ENCODE measurements at places on chromosomes 12 and 14.

DNA sequence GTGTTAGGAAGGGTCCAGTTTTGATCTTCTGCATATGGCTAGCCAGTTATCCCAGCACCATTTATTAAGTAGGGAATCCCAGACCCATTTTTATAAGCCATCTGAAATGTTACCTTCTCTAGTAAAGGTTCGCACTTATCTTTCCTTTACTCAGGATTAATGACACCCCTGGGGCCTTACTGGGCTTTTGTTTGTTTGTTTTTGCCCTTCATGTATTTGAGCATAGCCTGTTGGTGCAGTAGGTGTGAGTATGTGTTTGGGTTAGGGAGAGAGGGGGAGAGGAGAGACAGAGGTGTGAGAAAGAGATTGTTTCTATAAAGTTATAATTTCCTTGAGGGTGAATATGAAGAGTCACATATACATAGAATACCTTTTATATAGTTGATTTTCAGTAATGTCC lies 96.9 kb downstream of the AKAP6 start:
- DNase-seq = no peak

DNA sequence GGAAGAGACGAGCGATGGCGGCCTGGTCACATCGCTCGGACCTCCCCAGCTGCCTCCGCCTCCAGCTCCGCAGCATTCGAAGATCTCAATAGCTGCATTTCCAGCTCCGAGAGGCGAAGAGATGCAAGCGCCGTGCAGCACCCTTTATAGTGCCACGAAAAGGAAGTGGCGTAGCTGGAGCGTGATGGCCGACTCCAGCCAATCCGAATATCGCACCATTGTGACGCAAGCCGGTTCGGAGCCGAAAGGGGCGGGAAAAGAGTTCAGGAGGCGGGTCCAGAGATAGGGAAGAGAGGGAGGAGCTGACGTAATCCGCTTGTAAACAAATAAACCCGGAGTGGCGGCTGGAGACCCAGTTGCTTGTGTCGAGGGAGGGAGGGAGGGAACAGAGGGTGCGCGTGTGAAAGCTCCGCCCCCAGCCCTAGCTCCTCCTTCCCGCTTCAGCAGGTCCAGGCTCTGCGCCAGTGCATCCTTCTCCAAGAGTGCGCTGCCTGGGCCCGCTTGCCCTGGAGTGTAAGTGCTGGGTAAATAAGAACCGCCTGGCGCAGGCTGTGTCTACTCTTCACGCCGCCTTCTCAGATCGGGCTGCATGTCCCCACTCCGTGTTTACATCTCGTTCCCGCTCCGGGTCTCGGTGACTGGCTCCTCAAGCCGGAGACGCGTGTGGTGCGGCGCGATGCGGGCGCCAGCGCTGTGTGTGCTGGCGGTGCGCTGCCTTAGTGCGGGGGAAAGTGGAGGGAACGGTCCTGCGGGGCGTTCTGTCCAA lies at the start of gene BTG1:
TSS of gene BTG1 (minus strand) at position 116 of the 766 bp plus-strand sequence. CDS start 311 bp downstream, outside the sequence.
- DNase-seq = peak; percentile 100

GRCh38 chr14:20400589-20400964 lies 12.7 kb downstream of the TEP1 start:
- no peak for DNase-seq

GRCh38 chr12:104305349-104305748 lies 1.8 kb downstream of the EID3 start:
- DNase-seq = no peak

DNA sequence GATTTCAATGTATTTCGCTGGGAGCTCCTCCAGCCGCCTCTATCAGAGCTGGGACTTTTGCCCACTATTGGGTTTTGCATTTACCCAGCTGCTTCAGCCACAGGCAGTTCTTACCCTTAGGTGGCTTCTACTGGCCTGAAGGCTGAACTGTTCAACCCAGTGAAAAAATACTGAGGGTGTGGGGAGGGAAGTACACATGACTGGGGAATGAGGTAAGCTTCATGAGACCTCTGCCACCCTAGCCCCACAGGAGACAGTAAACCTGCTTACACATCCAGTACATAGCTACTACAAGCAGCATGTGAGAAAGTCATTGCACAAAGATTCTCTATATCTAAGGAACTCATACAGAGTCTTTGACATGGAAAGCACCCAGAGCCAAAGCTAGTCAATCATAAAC lies 411.1 kb downstream of the SYT1 start:
- no peak for DNase-seq

DNA sequence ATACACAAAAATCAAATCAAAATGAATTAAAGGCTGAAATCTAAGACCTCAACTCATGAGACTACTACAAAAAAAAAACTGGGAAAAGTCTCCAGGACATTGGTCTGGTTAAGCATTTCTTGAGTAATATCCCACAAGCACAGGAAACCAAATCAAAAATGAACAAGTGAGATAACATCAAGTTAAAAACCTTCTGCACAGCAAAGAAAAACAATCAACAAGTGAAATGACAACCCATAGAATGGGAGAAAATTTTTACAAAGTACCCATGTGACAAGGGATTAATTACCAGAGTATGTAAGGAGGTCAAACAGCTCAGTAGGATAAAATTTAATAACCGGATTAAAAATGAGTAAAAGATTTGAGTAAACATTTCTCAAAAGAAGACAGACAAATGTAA lies 338.7 kb downstream of the SLC16A7 start:
- DNase-seq = no peak

GRCh38 chr12:92224685-92225331 lies 79.2 kb upstream of the BTG1 start:
- no peak for DNase-seq

DNA sequence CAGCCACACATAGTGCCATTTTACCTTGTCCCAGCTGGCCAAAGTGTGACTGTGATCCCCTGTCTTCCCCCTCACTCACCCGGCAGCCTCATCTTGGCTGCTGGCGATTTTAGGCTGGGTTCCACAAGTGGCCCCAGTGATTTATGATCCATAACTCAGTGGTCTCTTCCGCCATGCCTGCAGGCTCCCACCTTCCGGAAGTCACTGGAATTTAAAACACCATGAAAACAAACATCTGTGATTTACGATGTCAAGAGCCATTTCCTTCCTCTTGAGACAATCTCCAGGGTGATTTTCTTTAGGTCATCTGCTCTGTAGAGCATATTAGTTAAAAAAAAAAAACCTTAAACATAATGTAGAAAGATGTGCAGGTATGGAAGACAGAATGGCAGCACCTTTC lies 282.3 kb downstream of the CACNA1C start:
- no peak for DNase-seq

- no peak for DNase-seq
These were observed 3.8 kb upstream of the INHBE start for GRCh38 chr12:57451233-57451778.

DNA sequence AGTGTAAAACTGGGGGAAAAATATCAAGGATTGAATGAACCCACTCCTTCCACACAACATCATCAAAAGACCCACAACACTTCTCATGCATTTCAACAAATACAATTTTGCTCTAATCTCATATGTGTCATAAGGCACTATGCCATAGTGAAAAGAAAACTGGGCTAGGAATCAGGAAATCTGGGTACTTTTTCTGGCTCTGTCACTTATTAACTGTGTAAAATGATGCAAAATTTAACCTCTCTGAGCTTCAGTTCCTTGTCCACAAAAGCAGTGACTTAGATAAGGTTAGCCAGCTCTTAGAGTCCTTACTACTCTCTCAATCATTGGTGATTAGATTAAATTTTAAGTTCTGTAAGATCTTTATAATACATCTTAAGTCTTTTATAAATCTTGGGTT lies 250.5 kb upstream of the SOX5 start:
- no peak for DNase-seq

- no peak for DNase-seq
These were observed 157.6 kb downstream of the FOXA1 start for GRCh38 chr14:37437490-37437889.

DNA sequence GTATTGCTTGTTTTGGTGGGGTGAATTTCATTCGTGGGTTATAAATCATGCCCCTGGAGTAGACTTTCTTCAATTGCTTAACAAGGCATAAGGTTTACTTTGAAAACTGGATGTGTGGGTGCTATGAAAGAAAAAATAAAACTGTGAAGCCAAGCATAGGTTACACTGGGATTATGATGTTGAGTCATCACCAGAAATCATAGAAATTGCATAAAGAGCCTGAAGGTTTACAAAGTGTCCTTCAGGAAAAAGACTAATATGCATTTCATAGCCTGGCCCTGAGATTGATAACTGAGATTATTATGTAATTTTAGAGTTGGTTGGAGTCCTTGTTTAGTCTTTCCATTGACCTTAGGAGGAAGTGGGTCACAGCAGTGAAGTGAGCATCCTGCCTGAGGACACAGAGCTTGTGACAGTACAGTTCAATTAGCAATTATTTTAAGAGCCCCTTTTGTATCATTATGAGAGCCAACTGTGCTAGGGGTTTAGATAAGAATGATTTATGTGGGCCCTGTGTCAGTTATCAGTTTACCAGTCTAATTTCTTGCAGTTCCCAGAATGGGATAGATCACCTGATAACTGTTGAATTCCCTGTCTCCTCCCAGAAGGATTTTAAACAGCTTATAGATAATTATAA lies 13.6 kb downstream of the LRRK2 start:
- DNase-seq = no peak

DNA sequence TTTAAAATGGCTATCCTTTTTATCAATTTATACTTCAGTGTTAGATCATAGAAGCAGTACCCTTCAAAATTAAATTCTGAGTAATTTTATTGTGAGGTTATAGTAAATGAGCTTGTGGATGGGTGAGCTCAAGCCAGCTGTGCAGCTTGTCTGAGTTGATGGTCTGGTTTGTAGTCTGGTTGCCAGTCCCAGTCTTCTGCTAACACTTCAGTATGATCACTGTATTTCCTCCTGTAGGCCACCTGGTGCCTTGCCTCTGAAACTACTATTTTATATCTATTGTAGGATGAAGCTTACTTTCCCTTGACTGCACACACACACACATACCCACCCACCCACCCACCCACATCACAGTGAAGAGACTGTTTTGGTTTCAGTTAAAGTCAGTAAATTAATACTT lies 496.4 kb downstream of the PCNX1 start:
- DNase-seq = peak; percentile 47

DNA sequence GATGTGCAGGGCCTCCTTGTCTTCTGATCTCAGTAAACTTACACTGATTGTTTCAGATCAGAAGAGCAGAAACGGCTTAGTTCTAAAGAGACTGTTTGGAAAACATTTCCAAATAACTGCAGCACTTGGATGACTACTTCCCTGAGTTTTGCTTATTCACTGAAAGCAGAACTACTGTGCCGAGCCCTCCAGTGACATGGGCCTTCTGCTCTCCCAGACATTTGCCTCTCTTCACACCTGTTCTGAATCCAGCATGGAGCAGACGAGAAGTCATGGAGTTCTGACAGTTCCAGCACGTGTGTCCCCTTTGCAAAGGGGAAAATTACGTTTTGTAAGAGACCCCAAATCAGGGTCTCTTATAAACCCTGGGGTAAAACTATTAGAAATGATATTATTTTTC lies 31.4 kb downstream of the ETNK1 start:
- no peak for DNase-seq

GRCh38 chr12:29644536-29645162 lies 139.1 kb downstream of the TMTC1 start:
- DNase-seq = no peak

GRCh38 chr12:94240171-94240570 lies 91.8 kb downstream of the PLXNC1 start:
- DNase-seq = no peak

DNA sequence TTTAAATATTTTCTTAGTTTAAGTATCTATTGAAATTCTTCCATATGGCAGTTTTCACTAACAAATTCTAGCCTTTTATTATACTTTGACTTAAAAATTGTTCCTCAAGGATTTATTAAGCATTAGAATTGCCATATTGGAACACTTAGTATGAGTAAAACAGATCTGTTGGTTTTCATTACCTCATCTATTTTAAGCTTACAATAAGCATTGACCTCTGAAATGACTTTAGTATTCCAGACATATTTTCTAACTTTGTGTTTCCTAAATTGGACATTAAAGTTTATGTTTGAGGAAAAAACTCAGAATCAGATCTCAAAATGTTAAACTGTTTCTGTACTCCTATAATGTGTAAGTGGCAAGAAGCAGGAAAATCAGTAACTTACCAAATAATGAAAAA lies 48.4 kb downstream of the CSRP2 start:
- DNase-seq = no peak

GRCh38 chr12:34209259-34209835 lies 187.1 kb downstream of the ALG10 start:
- DNase-seq = no peak

DNA sequence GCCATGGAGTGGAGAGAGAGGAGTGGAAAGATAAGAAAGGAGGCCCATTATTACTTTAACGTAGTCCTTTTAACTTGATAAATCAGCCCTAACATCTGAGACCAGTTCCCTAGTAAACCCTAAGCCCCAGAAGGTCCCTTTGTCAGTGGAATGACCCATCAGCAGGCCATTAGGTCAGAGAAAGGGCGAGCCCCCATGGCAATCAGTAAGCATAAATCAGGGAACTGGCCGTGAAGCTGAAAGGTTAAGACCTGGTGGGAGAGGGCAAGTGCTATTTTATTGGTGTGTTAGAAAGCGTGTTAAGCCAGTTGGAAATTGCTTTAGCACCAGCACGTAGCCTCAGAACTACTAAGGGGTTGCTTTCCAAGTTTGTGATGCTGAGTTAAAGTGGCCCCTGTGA lies 708.0 kb downstream of the BCL11B start:
- no peak for DNase-seq

- DNase-seq = no peak
These were observed 830 bp upstream of the TRMT61A start for GRCh38 chr14:103528146-103528586.

DNA sequence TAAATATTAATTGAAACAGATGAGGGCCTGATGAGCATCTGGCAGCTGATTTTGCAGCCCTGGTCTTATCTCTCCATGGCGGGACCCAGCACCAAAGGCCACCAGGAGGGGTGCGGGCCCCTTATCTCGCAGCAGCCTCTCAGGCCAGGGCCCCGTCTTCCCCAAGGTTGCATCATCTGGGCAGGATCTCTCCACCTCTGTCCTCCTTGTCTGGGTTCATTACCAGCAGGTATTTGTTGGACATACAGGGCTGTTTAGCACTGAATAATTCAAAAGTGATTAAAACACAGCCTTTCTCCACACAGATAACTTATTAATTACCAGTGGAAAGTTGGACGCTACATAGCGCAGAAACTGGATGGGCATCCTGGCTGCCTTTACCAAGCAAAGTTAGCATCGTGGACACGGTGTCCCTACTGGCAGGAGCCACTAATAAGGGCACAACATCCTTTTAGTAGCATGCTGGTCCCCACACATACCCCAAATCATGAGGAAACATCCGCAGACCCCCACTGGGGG lies 25.8 kb downstream of the TMEM120B start:
- peak; percentile 98 for DNase-seq

DNA sequence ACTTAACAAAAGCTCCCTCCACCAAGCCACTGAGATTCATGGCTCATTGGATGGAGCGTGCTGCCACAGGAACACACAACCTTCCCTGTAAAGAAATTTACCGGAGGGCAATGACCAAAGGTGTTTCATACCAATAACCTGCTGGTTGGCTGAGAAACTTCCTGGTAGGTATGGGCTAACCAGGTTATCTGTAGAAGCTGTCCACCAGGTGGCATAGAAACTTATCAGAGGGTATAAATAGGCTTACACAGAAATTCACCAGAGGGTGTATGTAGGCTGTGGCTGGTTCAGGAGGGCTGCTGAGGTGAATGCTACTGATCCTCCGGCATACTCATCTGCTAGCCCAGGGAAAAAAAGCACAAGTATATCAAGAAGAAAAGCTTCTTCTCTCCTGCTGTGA lies 27.1 kb upstream of the MTERF2 start:
- no peak for DNase-seq

All from erythroblast (primary cell).